GM23248 (cell line): ENCODE measurements at places on chromosomes 3 and 15.
A peak's percentile ranks its signal among the peaks of the same experiment; 100 is the strongest.

GRCh38 chr3:59142556-59142955, 92.7 kb upstream of the CFAP20DC start:
- DNase-seq: no peak

DNA sequence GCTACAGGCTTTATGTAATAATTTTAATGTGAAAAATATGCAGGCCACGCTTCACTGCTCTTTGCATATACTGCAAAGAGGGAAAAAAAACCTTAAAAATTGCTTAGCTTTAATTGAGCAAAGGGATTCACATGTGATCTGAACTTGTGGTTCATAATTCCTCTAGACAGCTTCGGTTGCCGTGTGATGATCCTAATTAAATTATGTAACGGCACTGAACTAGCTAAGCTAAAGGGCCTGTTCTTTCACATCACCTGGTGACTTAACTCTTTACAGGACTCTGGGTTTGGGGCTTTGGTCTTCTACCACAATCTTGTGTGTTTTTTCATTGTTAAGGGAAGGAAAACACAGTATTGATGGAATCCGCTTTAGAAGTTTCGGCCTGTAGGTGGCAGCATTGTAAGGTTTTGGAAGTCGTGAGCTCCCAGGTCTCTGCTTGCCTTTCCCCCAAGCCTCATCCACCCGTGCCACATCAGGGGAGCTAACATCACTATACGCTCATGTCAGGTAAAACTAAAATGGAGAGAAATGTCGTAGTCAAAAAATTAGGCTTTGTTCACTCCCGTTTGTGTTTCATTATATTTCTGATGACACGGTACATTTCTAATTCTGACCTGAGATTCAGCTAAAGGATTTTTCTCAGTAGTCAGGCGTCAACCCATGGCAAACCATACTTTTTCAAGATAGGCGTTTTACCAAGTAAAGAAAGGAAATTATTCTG, 205.6 kb upstream of the DPH6 start:
- DNase-seq: peak; percentile 71

GRCh38 chr15:99291643-99292042, 40.4 kb downstream of the LRRC28 start:
- no peak for DNase-seq

DNA sequence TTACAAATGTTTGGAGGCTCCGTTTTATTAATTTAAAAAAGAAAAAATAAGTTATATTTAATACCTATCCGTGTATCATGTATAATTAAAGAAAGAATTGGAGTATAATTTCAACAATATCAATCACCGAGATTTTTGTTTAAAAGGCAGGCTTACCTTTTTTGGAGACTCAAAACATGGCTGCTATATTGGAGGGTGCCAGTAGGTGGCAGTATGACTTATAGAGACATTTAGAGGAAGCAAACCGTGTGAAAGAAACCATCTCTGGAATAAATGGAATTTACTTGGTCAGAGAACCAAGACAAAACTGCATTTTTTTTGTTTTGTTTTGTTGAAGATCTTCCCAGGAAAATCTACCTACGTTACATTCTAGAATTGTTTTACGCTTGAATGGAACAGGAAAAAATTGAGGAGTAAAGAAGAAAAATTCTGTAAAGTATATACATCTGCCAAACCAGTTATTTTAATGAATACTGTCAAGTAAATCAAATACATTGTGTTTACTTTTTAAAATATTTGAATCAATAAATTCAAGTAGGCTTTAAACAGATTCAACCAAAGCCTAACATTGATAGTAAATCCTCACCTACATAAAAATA, 802.6 kb upstream of the ALCAM start:
- DNase-seq: peak; percentile 58

DNA sequence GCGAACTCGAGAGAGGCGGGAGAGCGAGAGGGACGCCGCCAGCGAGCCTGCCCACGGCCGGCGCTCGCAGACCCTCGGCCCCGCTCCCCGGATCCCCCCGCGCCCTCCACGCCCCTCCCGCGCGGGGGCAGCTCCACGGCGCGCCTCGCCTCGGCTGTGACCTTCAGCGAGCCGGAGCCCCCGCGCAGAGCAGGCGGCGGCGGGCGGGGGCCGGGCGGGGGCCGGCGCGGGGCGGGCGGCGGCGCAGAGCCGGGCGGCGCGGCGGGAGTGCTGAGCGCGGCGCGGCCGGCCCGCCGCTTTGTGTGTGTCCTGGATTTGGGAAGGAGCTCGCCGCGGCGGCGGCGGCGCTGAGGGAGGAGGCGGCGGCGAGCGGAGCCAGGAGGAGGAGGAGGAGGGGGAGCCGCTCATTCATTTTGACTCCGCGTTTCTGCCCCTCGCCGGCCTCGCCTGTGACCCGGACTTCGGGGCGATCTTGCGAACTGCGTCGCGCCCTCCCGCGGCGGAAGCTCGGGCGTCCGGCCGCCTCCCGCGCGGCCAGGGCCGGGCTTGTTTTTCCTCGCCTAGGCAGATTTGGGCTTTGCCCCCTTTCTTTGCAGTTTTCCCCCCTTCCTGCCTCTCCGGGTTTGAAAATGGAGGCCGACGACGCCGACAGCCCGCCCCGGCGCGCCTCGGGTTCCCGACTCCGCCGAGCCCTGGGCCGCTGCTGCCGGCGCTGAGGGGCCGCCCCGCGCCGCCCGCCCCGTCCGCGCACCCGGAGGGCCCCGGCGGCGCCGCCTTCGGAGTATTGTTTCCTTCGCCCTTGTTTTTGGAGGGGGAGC, 524 bp downstream of the IGF1R start:
- DNase-seq: peak; percentile 78

GRCh38 chr15:87129916-87130315, 1050.2 kb downstream of the AGBL1 start:
- DNase-seq: no peak

- no peak for DNase-seq
These were observed 35.3 kb upstream of the PLSCR2 start for GRCh38 chr3:146504498-146505197.

- no peak for DNase-seq
These were observed 31.2 kb downstream of the RAB11A start for GRCh38 chr15:65900488-65900887.

DNA sequence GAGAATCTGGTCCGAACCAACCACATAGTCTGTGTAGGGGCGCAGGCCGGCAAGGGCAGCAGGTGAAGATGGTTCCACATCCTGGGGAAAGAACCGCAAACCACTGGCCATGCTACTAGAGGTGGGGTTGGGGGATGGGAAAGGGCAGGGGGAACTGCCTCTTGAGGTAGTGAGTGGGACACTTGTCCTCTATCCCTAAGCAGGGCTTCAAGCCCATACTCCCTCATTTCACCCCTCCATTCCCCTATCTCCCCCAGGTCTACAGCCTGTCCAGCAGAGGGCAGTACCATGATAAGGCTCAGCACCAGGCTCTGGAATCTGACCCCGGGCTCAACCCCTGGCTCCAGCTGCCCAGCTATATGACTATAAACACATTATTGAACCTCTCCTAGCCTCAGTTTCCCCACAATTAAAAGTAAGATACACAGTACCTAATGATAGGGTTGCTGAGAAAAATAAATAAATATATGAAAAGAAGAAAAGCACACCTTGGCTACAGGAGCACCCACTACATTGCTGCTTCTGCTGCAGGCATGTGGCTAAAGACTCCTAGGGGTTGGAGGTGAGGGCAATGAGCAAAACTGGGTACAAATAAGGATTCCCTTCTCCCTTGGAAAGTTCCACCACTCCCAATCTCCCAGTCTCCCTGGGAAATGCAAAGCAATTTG, 6.3 kb downstream of the GORASP1 start:
- DNase-seq: peak; percentile 67

DNA sequence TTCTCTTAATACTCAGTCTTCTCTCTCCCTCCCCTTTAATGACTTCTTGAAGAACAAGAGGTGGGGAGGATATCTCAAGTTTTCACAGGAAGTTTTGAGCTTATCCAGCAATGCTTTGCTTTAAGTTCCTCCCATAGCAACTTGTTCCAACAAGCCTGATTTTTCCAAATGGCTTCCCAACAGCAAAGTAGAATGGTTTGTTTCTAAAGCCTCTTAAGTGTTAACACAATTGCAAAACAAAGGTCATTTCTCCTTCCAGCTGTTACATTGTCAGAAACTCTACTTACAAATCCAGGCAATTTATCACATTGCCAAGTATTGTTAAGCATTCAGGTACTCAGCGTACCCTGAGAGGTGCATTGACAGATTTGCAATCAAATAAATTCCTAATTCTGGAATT, 6.8 kb upstream of the ZNF770 start:
- no peak for DNase-seq

DNA sequence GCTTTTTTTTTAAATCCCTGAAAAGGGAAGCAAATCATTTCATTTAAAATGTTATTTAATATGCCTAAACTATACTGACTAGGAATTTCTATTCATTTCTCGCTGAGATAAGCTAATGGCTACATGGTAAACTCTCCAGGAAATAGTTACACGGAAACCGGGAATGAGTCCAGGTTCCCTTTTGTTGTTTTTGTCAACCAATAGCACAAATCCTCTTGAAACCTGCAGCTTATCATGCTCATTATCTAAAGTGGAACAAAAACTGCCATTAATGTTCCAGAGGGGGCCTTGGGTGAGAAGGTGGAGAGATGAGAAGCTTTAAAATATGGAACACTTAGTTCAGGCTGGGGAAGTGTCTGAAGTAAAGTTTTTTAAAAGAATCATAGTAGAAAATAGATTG, 113.5 kb upstream of the ALCAM start:
- DNase-seq: no peak

DNA sequence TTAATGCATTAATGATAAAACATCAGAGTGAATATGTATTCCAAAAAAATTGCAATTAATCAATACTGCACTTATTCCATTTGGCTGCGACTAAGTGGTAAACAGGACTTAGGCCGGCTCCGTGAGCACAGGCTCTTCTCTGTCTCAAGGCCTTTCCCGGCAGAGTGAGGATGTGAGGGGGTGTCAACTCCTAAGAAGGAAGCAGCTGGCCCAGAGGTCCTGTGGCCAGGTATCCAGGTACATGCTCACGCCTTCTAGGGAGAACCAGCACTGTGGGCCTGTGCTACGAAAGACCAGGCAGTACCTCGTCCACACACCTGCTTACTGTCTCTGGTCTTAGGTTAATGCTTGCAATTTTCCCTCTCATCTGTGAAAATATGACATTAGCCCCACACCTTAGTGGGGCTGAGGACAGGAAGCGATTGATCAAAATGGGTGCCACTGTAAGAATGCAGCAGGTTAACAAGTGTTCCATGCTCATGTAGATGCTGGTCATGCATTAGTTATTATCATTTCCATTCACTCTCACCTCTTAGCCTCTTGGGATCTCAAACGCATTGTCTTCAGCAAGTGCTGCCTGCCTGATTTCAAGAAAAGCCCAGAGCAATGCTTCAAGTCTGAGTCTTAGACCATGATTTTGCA, 175.3 kb downstream of the ABHD5 start:
- no peak for DNase-seq

DNA sequence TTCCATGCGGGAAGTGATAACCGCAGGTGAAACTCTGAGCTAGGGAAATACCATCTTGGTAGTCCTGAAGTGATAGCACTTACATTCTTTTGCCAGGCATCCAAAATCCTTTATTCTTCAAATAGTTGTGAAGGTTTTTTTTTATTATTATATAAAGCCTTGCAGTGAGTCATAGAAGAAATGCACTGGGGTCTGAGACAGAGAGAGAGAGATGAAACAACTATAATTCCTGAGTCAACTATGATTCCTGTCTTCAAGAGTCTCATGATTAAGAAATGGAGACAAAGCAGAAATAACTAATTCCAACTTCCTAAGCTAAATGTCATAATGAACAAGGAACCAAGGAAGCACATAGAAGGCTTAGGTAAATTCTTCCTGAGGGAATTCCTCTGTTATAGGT, 495.6 kb downstream of the LPP start:
- DNase-seq: peak; percentile 65

DNA sequence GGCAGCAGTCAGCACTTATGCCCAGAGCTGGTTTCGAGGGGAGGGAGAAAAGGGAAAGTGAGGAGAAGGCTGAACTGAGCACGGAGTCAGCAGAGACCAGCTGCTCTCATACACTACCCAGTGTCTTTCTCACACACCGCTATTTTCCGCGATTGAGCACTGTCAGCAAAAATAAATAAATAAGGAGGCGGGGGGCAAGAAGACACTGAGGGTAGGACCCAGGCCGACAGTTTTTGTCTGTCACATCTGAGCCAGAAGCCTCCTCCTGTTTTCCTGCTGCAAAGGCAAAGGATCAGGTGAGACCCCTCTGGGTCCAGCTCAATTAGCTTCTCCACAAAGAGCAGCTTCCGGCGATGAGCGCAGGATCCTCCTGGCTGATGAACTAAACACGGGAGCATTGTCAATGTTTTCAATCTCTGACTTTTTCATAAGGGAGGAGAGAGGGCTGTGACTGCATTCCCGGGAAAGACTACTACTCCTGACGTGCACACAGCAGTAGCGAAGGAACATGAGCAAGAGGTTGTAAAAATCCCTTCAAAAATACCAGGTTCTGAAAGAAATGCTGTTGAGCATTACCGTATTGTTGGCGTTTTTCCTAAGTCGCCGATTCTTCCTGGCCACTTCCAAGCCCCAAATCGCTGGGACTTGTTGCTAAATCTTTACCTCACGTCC, 1.3 kb downstream of the FRMD5 start:
- DNase-seq: peak; percentile 64

GRCh38 chr3:139127101-139127500, 82.4 kb upstream of the PRR23C start:
- peak; percentile 82 for DNase-seq

DNA sequence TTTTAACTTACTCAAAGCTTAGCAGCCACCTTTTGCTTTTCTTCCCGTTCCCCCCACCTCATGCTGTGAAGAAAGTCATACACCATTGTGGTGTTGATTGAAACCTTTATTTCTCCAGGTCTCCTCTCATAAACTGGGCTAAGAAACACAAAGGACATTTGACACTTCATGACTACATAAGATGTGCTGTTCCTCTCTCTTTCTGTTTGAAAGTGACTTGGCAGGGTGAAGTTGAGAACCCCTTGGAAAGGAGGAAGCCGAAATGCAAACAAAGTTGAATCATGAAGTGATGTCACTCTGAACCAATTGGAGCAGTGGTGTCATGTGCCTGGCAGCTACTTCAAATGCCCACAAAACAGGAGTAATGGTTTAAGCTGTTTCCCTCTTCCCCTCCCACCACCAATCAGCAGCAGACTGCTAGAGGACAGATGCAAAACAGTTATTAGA, 174.7 kb downstream of the IGF1R start:
- peak; percentile 86 for DNase-seq

GRCh38 chr15:89085289-89085926, 2.8 kb upstream of the ABHD2 start:
- no peak for DNase-seq

DNA sequence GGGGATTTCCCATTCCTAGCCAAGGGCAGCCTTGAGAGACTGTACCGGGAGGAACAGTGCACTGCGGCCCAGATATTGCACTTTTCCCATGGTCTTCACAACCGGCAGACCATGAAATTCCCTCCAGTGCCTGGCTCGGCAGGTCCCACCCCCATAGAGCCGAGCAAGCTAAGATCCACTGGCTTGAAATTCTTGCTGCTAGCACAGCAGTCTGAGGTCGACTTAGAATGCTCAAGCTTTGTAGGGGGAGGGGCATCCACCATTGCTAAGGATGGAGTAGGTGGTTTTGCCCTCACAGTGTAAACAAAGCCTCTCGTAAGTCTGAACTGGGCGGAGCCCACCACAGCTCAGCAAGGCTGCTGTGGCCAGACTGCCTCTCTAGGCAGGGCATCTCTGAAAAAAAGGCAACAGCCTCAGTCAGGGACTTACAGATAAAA, 156.3 kb downstream of the FRMD5 start:
- DNase-seq: no peak

- no peak for DNase-seq
These were observed 487 bp downstream of the ITIH4 start for GRCh38 chr3:52829906-52830463.

GRCh38 chr3:128155616-128156360, 2.5 kb downstream of the EEFSEC start:
- DNase-seq: no peak
